Activated T-cell treated with anti-CD3 and anti-CD28 coated beads, Interleukin-2, amount 50 U/mL, for 48 hours (primary cell): ENCODE measurements at places on chromosomes 5 and 9.
A peak's percentile ranks its signal among the peaks of the same experiment; 100 is the strongest.

- DNase-seq = peak; percentile 74
Observed at GRCh38 chr9:129458155-129458661, 162.7 kb downstream of the C9orf50 start.

DNA sequence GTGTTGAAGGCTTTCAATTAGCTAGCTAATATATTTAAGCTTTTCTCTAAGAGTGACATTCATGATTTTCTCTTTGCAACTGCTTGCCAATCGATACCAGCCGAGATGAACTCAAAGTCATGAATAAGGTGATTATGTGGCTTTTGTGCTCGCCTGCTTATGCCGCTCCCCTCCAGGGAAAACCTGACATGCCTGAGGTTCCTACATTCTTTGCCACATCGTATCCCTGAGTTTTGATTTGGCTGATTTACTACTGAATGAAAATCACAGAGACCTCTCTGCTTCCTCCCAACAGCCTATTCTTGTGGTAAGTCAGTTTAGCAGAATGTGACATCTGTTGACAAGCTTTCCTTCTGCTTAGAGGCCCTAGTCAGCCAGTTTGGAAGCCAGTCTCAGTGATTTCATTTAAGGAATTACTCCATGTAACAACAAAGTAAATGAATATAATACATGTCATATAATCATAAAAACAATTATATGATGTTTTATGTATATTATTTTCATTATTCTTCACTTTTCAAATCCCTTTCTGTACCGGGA is 513.4 kb downstream of the CSNK1G3 start:
- no peak for DNase-seq

GRCh38 chr9:83514767-83515166 is 23.4 kb downstream of the FRMD3 start:
- DNase-seq = no peak

DNA sequence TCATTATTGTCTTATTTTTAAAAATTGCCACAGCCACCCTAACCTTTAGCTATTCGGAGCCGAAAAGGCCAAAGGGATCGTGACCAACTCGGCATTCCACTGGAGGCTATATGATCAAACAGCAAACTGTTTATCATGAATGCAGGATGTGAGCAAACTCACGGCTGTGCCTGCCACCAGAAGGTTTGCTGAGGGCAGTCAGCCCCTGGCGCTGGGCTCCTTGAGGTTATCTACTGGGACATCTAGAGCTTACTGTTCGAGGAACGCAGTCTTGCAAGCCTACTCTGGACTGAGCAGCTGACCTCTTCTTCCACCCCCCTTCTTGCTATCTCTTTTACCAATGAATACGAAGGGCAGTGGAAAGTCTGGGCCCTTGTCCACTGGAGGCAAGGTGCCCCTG is 231.5 kb upstream of the TARS1 start:
- DNase-seq = no peak

GRCh38 chr5:4150067-4150466 is 554.4 kb downstream of the IRX1 start:
- no peak for DNase-seq

DNA sequence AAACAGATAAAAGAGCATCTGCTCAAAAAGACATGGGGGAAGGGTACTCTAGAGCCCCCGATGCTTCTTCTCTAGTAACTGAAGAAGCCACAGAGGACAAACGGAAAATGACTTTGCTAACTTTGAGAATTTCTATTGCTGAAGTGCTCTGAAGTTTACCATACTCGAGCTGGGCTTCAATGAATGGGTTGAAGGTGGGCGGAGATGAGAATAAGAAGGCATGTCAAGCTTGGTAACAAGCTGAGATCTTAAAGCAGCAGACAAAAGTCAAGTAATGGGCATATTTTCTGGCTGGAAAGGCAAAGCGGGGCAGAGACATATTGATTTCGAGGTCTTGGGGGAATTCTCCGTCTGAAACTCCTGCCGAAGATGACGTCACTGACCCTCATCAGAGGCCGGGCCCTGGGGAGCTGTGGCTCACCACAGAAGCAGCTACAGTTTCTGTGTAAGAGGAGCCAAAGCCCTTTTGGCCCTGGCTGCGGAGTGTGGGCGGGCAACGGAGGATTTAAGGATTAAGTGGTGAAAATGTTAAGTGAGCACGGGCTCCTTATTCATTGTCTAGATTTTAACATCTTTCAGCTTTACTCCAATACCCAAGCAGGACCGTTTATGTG is 115.8 kb upstream of the SLIT3 start:
- DNase-seq = no peak

- DNase-seq = no peak
Observed at GRCh38 chr5:78923622-78923970, 61.5 kb downstream of the ARSB start.

DNA sequence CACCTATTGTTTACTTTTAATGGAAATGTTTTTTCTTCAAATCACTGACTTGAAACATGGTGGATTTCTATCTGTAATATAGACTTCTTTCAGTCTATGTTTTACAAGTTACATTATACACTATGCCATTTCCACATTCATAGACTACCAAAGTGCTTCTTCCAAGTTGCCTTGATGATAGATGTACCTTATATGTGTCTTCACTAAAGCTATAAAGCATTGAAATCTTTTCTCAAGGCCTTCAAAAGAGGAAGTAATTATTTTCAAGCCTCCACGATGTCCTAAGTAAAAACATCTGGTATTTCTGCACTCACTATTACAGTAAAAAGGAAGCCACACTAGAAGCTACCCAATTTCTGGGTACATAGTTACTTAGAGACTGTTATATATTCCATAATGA is 113.3 kb downstream of the FGF10 start:
- no peak for DNase-seq

GRCh38 chr9:79208791-79209396 is 362.9 kb upstream of the TLE4 start:
- DNase-seq = no peak

- no peak for DNase-seq
Observed at GRCh38 chr9:136775191-136775590, 10.9 kb upstream of the LCN15 start.

DNA sequence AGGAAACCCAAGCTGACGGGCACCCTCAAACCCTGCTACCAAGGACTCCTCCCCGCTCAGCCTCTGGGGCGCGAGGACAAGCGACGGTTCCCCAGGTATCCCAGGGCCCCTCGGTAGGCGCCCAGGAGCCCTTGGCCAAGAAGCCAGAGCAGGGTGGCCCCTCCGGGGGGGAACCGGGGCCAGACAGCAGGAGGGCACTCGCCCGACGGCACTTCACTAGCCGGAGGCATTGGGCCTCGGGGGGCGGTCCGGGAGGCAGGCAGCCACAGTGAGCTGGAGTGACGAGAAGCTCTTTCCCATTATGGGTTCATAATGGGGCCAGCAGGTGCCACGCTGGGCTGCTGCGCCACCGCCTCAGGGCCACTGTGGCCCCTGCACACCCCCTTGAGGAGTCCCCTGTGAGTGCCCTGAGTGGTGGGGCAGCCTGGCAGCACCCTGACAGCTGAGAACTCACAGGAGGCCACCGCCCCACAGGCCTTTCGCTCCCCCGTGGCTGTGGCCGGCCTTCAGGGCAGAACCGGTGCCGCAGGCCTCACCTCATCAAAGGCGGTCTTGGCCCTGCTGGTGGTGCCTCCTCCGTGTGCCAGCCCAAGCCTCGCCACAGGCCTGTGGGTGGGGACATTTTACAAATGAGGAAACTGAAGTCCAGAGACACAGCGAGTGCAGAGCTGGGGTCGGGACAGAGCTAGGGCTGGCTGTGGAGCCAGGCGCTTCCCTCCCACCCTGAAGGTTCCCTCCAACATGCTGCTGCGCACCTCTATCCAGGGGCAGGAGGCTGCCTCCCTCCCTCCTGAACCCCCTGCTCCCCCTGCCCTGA is 68.7 kb downstream of the PSMB7 start:
- DNase-seq = no peak

DNA sequence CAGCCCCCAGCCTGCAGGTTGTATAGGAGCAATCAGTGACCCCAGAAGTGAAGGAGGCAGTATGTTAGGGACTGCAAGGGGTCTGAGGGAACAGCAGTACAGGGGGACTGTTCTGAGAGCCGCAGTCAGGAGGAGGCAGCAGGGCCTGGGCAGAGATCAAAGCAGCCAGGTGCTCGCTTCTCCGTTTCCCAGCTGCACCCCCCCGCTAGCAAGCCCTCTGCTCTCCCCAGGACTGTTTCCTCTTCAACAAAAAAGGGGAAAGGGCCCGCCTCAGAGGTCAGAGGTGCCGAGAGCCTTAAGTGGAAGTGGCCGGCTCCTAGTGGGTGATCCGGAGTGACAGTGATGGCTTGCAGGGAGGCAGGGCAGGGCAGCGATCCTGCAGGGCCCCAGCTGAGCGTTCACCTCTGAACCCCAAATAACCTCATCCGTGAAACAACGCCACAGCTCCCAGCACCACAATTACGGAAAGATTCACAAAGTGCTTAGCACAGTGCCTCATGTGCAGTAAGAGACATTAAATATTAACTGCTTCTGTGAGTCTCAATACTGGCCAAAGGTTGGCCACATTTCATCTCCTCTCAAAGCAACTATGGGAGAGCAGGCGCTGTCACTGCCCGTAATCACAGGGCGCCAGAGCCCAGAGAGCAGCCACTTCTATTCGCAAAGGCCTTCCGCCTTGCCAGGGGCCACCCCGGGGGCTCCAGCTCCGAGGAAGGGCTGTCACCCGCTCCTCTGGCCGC is 8.0 kb downstream of the CLPTM1L start:
- DNase-seq = no peak

GRCh38 chr5:52758014-52758413 is 29.7 kb upstream of the ITGA1 start:
- DNase-seq = no peak

- peak; percentile 25 for DNase-seq
Observed at GRCh38 chr5:126339215-126339805, 83.9 kb upstream of the GRAMD2B start.

- DNase-seq = peak; percentile 79
Observed at GRCh38 chr5:143182901-143183820, 220.3 kb downstream of the NR3C1 start.

DNA sequence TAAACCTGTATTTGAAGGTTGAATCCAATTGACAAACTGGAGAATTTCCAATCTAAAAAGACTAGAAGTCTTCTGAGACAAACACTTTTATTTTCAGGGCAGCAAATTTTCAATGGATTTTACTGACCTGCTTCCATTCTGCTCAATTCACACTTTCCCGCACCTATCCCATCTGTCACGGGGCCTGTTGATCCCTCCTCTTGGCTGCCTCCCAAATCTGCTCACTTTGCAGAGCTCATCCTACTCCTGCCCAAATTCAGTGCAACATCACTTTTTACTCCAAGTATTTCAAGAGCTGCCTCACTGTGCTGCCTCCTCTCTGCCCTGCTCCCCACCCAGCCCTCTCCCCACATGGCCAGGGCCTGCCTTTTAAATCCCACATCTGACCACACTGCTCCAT is 35.1 kb downstream of the GOLM1 start:
- no peak for DNase-seq

DNA sequence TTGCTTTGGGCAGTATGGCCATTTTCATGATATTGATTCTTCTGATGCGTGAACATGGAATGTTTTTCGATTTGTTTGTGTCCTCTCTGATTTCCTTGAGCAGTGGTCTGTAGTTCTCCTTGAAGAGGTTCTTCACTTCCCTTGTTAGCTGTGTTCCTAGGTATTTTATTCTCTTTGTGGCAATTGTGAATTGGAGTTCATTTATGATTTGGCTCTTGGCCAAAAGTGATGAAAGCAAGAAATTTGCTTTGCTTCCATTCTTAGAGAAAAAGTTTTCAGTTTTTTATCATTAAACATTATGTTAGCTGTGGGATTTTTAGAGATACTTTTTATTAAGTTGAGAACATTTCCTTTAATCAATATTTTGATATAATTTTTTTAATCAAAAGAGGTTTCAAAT is 203.5 kb downstream of the TAF11L14 start:
- DNase-seq = no peak

DNA sequence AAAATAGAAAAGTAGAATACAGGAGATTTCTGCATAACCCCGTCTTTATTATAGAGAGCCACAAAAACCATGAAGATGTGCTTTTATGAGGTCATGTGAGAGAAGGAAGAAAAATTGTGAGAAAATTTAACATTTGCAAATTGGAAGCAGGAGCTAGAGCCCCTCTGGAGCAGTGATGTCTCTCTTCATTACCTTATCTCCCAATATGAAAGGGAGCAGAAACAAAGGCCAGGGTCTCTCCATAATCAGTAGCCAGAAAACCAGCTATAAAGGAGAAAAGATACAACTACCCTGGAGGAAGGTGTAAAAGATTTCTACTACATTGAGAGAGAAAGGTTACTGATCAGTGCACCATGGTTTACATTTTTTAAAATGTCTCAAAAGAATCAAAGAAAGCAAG is 53.2 kb upstream of the ITGA1 start:
- DNase-seq = no peak

DNA sequence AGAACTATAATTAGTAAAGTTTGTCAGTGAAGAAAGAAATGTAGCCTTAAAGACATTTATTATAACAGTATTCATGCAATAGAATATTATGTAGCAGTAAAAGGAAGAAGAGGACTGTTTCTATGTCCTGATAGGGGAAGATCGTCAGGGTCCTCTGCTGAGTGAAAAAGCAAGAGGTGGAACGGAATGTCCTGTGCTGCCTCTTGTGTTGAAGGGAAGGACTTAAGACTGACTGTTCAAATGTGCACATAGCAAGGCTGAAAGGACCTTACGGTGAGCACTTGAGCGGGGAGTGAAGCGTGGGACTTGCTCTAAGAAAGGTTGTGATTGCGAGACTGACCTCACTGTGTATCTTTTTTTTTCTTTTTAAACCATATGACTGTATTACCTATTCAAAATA is 63.2 kb downstream of the SNX24 start:
- DNase-seq = no peak

DNA sequence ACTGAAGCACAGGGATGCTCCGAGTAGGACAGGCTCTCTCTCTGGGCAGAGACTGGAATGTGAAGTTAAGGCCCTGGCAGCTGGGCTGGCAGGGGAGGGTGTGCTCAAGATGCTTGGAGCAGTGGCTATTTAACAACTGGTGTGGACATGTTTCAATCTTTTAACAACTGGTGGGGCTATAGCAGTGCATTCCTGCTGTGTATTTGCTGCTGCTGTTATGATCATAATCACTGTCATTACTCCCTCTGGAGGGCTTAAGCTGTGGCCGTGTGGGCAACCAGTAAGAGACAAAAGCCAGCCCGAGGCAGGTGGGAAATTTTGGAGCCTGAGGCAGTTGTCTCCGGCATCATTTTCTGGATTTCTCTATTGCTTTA is 33.3 kb upstream of the PTGS1 start:
- DNase-seq = no peak

- DNase-seq = peak; percentile 72
Observed at GRCh38 chr9:272251-273213, 57.9 kb downstream of the DOCK8 start.

DNA sequence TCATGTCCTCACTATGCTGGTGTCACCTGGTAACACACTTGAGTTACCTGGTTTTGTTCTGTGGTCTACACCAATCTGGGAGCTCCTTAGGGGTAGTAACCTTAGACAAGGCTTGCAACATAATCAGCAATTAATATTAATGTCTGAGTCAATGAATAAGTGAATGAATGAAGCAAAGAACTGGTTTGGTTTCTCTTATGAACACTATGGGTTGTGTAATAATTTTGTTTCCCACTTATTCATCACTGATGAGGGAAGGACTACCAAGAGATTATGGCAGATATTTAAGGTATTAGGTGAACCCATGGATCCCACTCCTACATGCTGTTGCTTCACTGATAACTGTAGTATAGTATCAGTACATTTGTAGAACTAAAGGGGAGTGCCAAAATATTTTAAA is 116.0 kb downstream of the SLC12A2 start:
- no peak for DNase-seq

GRCh38 chr9:125380406-125380805 is 118.8 kb downstream of the GAPVD1 start:
- no peak for DNase-seq
